ENCODE measurements at places on chromosomes 3 and 15. TPM values are rescaled to one million over a fixed set of nuclear protein-coding genes. Genes with fewer than 3 reads are reported as not detected.
A peak's percentile ranks its signal among the peaks of the same experiment; 100 is the strongest.

DNA sequence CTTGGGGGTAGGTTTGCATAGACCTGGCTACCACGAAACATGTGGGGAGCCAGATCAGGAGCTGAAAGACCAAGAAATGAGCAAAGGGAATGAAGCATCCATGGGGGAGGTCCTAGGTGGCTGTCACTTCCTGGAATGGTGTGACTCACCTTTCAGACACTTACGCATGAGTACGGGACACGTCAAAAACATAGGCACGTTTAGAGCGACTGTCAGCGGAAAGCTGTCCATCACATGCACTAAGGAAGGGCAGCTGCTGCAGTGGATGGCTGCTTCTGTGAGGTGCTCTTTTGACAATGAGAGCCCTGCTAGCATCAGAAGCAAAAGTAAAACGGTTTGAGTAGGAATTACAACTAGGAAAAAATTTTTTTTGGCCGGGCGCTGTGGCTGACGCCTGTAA lies 244.6 kb upstream of the CCDC54 start:
- DNase-seq = no peak

GRCh38 chr3:10017636-10018292 lies 8.5 kb upstream of the FANCD2 start:
- DNase-seq = no peak

DNA sequence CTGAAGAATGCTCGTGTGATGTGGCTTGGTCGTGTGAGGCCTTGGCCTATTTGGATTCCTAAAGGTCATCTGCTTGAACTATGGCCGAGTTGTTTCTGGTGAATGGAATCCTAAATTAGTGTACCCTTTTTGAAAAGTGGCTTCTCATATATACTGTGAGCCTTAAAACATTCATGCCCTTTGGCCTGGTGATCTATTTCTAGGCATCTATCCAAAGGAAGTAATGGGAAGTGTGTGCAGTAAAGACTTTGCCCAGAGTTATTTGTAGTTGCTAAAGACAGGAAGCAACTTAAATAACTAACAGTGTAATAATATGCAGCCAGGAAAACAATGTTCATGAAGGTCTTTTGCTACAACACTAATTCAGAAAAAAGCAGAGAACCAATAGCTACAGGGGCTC lies 3.0 kb downstream of the DGKG start:
- DNase-seq = no peak

GRCh38 chr3:158528076-158528674 lies 42.8 kb upstream of the MLF1 start:
- DNase-seq = no peak

Gene TEX55
- total RNA-seq = not detected

DNA sequence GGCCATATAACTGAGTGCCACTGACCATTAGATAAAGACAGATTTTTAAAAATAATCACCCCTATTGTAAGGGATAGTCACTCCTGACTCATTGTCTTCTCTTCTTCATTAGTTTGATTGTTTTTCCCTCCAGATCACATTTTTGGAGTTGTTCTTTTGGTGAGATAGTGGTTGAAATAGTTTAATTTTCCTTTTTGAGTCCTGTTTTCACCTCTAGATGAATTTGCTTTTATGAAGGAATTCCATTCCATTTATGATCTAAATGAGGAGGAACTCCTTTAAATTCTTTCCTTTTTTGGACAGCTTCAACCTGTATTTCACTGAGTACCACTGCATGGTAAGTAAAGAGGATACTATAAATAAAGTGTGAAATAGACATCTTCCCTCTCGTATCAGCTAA lies 112.4 kb downstream of the GREM1 start:
- DNase-seq = no peak

DNA sequence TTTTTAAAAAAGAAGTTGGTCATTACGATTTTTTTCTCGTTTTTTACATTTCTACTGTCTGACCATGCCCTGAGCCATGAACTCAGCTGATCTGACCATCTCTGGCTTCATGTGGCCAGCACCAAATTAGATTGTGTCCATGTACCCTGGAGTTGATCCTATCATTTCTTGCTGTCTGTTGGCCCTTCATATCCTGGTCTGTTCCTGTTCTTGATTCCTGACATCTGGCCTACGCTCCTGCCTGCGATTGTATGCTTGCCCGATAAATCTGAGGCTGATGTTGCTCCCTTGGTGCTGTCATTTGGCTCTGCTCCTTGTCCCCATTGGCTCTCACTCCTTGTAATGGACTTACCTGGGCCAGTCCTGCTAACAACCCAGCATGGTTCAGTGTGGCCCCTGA lies 89.8 kb upstream of the IGSF10 start:
- DNase-seq = no peak

Gene CAPN3
- not detected for total RNA-seq

GRCh38 chr15:64667736-64668161 lies 107.6 kb downstream of the RBPMS2 start:
- no peak for DNase-seq

DNA sequence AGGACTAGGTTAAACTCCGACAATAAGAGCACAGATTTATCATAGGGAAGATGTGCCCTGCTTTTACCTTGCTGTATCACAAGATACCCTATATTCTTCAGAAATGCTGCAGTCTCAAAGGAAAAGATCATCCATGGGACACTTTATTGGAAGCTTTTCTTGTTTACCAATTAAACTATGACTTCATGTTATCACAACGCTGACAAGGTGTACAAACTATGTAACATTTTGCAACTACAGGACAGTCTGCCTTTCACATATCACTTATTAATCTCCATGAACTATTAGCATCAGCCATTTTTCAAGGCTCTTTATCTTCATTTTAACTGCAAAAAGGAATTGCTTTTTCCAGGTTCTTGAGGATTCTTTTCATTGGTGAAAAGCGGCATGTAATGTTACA lies 34.0 kb downstream of the CBLB start:
- DNase-seq = no peak

- no peak for DNase-seq
Measured at GRCh38 chr3:105790534-105790933, 78.3 kb downstream of the CBLB start.

Gene CCDC80
- 0.41 TPM for total RNA-seq

Gene WDR93
- total RNA-seq = 0.08 TPM

DNA sequence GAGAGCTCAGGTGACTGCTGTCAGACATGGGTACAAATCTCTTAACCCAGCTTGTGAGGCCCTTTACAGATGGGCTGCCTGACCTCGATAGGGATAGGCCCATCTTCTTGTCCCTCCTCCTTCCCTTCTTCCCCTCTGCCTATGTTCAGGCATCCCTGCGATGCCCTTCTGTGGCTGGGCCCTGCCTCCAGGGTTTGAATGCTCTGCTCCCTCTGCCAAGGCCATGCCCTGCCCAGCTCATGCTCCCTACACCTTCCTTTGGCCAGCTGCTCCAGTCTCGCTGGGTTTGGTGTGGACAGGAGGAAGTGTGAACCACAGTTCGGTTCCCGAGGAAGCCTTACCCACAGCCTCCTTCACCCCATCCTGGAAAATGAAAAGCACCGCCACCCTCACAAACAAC lies 4.3 kb downstream of the FYCO1 start:
- no peak for DNase-seq

Gene RASL12
- total RNA-seq = not detected

- DNase-seq = no peak
Measured at GRCh38 chr3:8776406-8776805, 7.0 kb upstream of the OXTR start.

DNA sequence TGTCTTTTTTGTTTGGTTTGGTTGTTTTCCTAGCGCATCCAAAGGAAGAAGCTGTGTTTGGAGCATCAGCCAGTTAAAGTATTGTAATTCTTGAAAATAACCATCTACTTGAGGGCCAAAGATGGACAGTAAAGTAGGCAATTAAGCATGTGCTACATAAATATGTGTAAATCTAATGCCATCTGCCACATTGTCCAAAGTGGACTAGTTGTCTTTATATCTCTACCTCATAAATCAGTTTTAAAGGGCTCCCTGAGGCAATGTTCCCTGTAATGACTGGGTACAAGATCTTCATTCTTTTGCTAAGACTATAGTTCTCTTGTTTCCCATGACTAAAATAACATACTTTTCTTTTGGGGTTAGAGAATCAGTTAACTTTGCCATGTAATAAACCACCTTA lies 460.0 kb upstream of the RARB start:
- DNase-seq = no peak

DNA sequence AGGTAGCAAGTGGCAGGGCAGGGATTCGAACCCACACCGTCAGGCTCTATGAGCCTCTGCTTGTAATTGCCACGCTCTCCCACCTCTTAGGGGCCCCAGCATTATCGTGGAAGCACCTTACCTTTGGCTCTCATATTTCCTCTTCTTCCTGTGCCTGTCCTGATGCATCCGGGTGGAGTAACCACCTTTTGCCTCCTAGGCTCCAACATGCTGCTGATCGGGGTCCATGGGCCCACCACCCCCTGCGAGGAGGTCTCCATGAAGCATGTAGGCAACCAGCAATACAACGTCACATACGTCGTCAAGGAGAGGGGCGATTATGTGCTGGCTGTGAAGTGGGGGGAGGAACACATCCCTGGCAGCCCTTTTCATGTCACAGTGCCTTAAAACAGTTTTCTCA lies 40.4 kb downstream of the DNASE1L3 start:
- DNase-seq = no peak

- no peak for DNase-seq
Measured at GRCh38 chr3:73719861-73720260, 95.1 kb upstream of the PDZRN3 start.

Gene THRB
- total RNA-seq = 0.81 TPM

DNA sequence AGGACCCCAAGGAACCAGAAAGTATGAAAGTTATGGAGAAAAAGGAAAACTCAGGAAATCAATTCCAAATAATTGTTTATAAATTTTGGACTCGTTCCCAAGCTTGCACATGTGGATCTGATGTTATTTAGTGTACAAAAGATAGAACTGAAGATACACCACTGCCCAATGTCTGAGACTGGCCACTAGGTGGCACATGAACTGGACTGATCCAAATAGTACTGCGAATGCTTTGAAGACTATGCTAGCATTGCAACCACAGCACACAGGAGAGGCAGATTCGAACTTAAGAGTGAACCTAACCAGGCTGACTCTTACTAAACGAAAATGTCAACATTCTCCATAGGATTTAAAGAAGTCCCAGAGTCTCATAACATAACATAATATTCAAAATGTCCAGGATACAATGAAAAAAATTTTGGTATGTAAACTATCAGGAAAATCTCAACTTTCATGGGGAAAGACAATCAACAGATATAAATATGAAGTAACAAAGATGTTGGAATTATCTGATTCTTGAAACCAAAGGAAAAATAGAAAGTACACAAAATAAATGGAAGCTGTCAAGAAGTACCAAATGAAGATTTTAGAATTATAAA lies 596.7 kb downstream of the FGF12 start:
- DNase-seq = peak; percentile 72

GRCh38 chr15:41689834-41690233 lies 29.6 kb downstream of the MGA start:
- DNase-seq = no peak

Gene TMEM45A
- 0.65 TPM for total RNA-seq

GRCh38 chr3:111319598-111319997 lies 222.4 kb upstream of the CD96 start:
- DNase-seq = no peak

DNA sequence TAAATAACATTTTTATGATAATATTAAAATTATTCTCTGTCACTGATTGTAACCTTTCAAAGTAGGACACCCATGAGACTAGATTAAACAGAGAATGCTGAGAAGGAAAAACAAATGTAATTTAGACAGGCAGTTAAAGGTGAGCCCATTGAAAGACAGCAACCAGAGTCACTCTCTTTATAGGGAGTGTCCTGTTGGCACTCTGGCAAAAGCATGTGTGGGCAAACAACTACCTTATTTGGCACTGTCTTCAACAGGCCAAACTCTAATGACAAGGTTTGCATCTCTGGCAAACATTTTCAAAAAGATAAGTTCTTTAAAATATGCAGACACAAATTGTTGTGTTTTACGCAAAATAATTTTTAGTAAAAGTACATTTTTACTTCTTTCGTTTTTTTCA lies 29.8 kb downstream of the NFKBIZ start:
- no peak for DNase-seq

Gene RASGRP1
- 0.08 TPM for total RNA-seq
